ENCODE measurements at places on chromosomes 7 and 10. TPM values are rescaled to one million over a fixed set of nuclear protein-coding genes. Genes with fewer than 3 reads are reported as not detected.

DNA sequence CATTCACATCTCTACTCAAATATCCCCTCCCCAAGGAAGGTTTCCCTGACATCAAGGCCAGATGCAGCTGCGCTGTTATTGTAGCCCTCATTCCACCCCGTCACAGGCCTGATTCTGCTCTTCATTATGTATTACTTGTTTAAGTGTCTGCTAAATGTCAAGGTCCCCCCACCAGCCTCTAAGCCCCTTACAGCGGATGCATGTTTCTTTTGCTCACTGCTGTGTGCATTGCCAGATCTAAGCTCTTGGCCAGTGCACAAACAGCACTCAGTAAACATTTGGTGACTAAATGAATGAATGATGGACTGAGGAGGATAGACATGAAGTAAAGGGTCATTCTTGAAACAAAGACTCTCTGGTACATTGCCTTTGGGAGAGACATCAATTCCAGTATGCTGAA lies 90.6 kb downstream of the NEBL start:
- DNase-seq = no peak
- no peaks in the 10 kb centered on the region for H3K36me3 ChIP-seq
- no peak overlapping the region for H3K4me3 ChIP-seq
- H3K27ac ChIP-seq = no peak overlapping the region
- H3K4me1 ChIP-seq = no peaks in the 10 kb centered on the region
- H3K27me3 ChIP-seq = no peaks in the 10 kb centered on the region

DNA sequence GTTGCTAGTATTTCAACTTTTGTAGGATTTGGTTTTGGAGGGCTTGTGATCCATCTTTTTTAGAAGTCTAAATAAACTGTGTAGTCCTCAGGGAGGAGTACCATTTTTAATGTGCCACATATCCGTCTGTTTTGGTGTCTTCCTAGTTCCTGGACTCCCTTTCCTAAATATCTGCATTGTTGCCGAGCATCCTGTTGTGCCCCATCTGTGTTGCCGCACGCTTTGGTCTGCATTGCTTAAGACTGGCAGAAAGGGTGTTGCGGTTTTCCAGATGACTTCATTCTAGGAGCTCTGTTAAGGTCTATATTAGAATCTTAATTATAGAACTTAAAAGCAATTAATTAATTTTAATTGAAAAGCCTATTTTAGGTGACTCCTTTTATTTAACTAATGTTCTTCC lies 49.4 kb downstream of the RBM33 start:
- no peaks in the 10 kb centered on the region for H3K4me1 ChIP-seq
- no peaks in the 10 kb centered on the region for H3K36me3 ChIP-seq
- no peak overlapping the region for H3K4me3 ChIP-seq
- H3K27ac ChIP-seq = no peak overlapping the region

DNA sequence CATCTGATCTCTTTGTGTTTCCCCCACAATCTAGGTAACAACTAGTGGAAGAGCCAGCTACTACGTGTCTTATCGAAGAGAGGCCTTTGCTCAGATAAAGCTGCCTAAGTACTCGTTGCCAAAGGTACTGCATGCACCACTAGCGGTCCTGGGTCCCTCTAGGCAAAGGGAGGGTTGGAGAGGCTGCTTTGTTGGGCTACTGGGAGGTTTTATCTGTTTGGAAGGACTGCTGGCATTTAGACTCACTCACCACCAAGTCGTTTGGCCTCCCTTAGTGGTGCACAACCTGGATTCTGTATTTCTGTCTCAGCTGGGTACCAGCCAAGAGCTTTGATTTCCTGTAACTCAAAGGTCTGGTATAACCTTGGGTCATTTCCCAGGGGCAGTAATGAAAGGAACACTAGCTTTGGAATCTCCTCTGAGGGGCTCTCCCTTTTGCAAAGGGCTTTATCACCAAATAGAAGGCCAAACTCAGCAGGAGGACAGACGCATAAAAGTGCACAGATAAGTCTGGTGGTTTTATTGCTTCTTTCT lies 498.3 kb downstream of the SORCS3 start:
- DNase-seq = no peak
- no peaks in the 10 kb centered on the region for H3K4me1 ChIP-seq
- H3K27ac ChIP-seq = no peak overlapping the region
- H3K36me3 ChIP-seq = no peaks in the 10 kb centered on the region

DNA sequence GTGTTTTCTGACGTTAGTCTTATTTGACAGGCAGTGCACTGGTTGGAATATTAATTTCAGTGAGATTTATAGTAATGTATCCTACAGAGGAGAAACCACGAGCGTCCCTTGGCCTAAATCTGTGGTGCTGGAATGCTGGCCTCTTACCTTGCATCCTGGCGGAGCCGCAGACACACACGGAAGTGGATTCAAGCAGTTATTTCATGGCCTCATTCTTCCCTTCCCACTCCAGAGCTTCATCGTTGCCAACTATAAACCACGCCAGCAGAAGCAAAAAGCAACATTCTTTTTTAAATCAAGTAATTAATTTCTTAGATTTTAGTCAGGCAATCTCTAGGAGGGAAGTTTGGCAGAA lies 13.1 kb downstream of the WIPI2 start:
- no peaks in the 10 kb centered on the region for H3K4me1 ChIP-seq
- no peak for DNase-seq
- no peak overlapping the region for H3K4me3 ChIP-seq
- peaks cover 28% of the 10 kb centered on the region for H3K36me3 ChIP-seq
- H3K27me3 ChIP-seq = no peaks in the 10 kb centered on the region
- no peak overlapping the region for H3K27ac ChIP-seq

The TMEM184A gene
- 1.5 TPM for total RNA-seq

The NAT16 gene
- not detected for total RNA-seq
